Stimulated activated CD4-positive, alpha-beta T cell treated with anti-CD3 and anti-CD28 coated beads, Interleukin-1b, Interleukin-23, amount 100 ng/mL, for 1 hour (primary cell): ENCODE measurements at places on chromosomes 6 and 20.

- DNase-seq = no peak
These were observed 406.1 kb upstream of the HSF2 start for GRCh38 chr6:121993362-121993761.

DNA sequence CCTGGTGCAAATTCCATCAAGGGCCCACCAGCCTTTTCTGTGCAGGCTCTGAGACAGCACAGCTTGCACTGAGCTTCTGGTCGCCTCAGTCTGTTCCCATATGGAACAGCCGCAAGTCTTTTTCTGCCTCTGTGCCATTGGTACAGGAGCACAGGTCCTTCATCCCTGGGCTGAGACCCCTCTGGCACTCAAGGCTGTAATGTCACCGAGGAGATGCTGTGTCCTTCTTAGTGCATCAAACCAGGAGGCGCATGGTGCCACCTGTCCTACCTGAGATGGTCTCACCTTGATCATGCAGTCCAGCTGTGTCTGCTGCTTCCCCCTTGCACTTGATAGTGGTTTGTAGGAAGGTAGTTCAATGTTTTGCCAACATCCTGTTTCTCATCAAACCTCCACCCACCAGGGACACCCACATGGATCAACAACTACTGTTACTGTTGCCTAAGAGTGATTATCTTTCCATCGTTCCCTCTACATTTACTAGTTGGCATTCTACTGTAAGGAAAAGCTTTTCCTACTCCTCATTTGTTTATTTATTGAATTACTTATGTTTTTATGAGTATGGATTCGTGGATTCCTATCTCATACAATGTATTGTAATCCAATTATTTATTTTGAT lies 29.0 kb downstream of the FAM50B start:
- DNase-seq = no peak

GRCh38 chr6:7805850-7806214 lies 79.9 kb downstream of the BMP6 start:
- DNase-seq = no peak

GRCh38 chr20:17966432-17967310 lies 1.9 kb downstream of the SNX5 start:
- no peak for DNase-seq

DNA sequence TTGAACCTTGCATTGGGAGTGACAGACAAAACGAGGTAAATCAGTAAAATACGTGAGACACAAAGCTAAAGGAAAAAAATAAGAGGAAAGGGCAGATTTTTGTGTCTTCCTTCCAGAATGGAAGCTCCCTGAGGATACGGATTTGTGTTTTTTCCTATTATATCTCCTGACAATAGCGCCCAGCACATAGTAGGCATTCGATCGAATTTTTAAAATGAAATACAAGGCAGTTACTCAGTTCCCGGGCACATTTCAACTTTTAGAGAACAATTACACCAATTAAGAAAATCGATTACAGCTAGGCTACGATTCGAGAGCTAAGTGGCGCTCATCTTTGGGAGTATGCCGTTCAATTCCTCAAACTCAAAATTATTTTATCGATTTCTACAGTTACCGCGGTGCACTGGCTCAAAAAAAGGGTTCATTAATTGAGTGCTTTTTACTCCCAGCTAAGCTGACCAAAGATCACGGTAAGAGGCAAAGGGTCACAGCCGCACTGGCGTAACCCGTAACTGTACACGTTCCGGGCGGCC lies 443 bp downstream of the RMND1 start:
- DNase-seq = no peak

- DNase-seq = no peak
These were observed 169.3 kb downstream of the CD83 start for GRCh38 chr6:14286634-14287428.

DNA sequence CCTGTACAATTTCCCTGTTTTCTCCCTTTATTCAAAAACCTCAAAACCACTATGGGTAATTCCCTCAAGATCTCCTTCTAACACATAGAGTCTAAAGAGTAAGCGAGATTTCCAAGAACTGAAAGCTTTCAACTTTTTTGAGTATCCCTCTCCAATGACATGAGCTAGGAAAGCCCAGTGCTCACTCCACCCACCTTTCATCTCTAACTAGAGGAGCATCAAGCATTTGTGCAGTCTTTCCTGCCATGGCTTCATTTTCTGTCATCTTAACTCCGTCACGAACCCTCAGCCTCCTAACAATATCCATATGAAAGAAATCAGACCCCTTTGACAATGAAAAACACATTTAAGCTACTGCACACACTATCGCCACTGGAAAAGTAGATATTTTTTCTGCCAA lies 91.9 kb upstream of the SUPT3H start:
- DNase-seq = no peak

GRCh38 chr6:16564436-16564835 lies 196.8 kb downstream of the ATXN1 start:
- DNase-seq = no peak

GRCh38 chr20:51565298-51566144 lies 23.0 kb upstream of the NFATC2 start:
- no peak for DNase-seq

GRCh38 chr6:33934731-33935270 lies 131.0 kb upstream of the MLN start:
- DNase-seq = no peak

DNA sequence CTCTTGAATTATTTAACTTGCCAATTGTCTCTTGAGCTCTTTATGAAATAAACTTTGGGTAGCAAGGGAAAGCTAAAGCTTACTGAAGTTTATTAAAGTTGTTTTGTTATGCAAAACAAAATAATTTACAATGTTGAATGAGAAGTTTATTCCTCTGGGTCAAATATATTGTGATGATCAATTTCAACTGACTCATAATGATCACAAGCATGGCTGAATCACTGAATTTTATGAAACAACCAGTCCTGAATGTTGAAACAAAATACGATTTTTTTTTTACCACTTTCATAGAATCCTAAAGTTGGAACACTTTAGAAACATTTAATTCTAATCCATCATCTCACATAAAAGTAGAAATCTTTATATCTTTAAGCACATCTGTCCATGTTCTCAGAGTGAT lies 110.3 kb downstream of the RWDD2A start:
- no peak for DNase-seq

- DNase-seq = no peak
These were observed 69.8 kb downstream of the TMEM170B start for GRCh38 chr6:11607383-11607782.

DNA sequence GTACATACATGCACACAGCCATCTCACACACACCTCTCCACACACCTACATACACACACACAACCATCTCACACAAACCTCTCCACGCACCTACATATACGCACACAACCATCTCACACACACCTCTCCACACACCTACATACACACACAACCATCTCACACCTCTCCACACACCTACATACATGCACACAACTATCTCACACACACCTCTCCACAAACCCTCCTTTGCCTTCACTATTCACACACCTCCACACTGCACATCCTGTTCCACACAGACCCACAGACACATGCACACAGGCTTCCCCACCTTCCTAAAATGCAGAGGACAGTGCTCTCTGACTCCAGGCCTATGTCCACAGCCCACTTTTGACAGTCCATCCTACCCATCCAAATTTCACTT lies 16.3 kb upstream of the NINL start:
- DNase-seq = no peak

GRCh38 chr6:90411292-90411781 lies 114.7 kb upstream of the BACH2 start:
- no peak for DNase-seq

- DNase-seq = no peak
These were observed 3.0 kb upstream of the ZSCAN26 start for GRCh38 chr6:28263922-28264321.

DNA sequence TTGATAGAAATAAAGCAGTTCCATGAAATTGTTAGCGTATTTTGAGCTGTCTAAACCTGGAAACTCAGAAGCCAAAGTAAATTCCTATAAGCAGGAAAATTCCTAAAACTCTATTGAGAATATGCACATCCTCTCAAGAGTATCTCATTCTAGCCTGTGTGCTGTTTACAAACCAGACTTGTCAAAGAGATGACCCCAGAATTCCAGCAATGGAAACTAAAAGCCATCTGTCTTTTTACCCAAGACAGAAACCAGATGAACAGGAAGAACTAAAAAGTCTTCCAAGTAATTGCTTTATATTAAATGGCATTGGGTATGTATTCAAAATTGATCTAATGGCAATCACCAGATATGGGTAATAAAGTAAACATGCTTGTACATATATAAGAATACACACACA lies 92.6 kb downstream of the COL19A1 start:
- no peak for DNase-seq

- DNase-seq = no peak
These were observed 66.6 kb downstream of the FAM83B start for GRCh38 chr6:54913211-54913610.

GRCh38 chr6:44194326-44194725 lies 22.4 kb upstream of the MYMX start:
- no peak for DNase-seq

- DNase-seq = no peak
These were observed 27.3 kb downstream of the FNDC1 start for GRCh38 chr6:159196430-159196975.

DNA sequence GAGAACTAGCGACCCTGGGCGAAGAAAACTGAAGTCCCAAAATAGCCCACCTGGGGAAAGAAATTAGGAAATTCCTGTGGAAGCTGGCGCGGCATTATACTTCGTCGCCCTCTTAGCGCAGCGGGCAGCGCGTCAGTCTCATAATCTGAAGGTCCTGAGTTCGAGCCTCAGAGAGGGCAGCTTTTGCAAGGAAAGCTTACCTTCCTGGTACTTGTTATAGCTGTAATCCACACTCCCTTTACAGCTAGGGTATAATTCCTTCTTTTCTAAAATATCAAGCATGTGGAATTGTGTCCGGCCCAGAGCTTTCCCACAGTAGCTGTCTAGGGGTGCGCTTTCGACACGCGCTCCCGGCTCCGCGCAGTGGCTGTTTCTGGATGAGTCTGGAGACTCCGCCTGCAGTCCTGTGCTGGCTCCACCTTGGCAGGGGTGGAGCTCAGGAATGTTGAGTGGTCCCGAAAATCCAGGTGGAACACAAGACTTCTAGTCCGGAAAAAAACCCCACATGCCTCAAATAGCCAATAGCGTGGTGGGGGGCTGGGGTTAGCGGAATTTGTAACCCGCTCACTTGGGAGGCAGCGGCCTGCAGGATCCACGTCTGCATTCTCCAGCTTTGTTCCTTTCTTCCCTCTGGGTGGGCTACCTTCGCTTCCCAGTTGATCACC lies 83.7 kb upstream of the ZNF322 start:
- no peak for DNase-seq

- DNase-seq = no peak
These were observed 47.0 kb downstream of the TTI1 start for GRCh38 chr20:37986044-37986858.

DNA sequence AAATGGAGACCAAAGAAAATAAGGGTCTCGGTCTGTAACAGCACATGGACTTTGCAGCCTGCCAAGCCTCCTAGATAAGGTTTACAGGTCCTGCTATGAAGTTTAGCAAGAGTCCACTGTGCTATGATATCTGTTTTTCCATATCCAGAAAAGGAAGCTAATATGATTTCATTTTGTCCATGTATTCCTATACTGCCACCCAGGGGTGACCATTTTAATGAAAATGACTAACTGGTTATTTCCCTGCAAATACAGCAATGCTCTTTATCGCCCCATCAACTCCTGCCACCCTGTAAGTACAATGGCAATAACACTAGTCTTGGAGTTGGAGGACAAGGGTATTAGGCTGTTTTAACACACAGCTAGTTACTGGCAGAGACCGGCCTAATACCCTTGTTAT lies 115.2 kb upstream of the GLP1R start:
- DNase-seq = no peak

DNA sequence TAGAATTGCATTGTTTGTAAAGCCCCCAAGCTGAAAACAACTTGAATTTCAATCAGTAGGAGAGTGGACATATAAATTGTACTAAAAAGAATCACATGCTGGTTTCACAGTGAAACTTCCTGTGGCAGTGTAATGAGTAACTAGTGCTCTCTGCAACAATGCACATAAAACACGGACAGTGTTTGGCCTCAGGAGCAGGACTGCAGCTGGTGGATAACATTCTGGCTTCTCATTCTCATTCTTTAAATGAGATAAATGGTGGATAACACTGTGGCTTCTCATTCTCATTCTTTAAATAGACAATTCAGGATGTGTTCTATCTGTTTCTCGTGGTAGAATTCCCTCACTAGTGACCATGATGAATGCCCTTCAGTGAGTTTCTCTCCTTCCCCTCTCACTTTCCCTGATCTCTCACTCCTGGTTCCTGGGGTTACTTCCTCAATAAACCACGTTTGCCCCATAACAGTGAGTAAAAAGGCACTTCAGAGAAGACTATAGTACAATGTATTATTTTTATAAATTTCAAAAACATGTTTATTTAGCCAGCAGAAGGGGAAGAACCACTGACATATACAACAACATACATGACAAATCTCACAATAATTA lies 59.9 kb downstream of the SLC22A2 start:
- DNase-seq = no peak

DNA sequence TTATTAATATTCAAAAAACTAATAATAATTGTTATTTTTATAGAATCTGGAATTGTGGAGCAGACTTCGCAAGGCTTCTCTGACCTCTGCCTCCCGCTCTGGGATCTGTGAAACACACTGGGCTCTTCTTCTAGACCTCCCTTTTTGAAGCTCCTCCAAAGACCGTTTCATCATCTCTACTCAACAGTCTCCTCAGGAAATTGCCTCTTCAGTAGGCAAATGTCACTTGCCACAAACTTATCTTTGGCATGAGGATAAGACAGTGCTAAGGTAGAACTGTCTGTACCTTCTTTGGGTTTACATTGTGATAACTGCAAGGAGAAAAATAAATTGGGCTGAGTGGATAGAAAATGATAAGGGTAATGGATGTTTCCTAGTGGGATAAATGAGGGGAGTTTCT lies 2.3 kb upstream of the MAS1L start:
- DNase-seq = no peak

GRCh38 chr6:39678914-39679313 lies 46.3 kb downstream of the KIF6 start:
- DNase-seq = no peak

- DNase-seq = no peak
These were observed 771 bp downstream of the ARFRP1 start for GRCh38 chr20:63706852-63707557.

- DNase-seq = no peak
These were observed 88.0 kb upstream of the RIPOR2 start for GRCh38 chr6:25023781-25024180.

GRCh38 chr6:154805288-154805911 lies 72.2 kb downstream of the SCAF8 start:
- DNase-seq = no peak

- DNase-seq = no peak
These were observed 190.3 kb downstream of the ATXN1 start for GRCh38 chr6:16570946-16571345.
